ENCODE measurements at places on chromosomes 1 and 21.

DNA sequence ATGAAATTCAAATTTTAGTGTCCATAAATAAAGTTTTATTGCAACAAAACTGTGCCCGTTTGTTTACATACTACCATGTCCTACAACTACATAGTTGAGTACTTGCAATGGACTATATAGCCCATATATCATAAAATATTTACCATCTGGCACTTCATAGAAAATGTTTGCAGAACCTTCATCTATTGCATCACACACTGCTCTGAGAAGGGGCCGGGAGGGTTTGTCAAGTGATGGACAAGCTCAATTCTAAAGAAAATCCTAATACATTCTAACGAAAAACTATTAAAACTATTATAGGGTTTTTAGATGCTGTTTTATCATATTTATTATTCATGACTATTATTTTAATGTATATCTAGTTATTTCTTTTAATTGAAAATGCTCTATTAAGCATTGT is 35.9 kb downstream of the RGSL1 start:
- no peak for DNase-seq

- peak; percentile 82 for DNase-seq
Observed at GRCh38 chr1:231053493-231054162, 13.6 kb upstream of the FAM89A start.

GRCh38 chr1:243251539-243251938 is 3.5 kb downstream of the CEP170 start:
- DNase-seq: no peak

GRCh38 chr1:40185951-40186864 is 25.0 kb downstream of the RLF start:
- no peak for DNase-seq

DNA sequence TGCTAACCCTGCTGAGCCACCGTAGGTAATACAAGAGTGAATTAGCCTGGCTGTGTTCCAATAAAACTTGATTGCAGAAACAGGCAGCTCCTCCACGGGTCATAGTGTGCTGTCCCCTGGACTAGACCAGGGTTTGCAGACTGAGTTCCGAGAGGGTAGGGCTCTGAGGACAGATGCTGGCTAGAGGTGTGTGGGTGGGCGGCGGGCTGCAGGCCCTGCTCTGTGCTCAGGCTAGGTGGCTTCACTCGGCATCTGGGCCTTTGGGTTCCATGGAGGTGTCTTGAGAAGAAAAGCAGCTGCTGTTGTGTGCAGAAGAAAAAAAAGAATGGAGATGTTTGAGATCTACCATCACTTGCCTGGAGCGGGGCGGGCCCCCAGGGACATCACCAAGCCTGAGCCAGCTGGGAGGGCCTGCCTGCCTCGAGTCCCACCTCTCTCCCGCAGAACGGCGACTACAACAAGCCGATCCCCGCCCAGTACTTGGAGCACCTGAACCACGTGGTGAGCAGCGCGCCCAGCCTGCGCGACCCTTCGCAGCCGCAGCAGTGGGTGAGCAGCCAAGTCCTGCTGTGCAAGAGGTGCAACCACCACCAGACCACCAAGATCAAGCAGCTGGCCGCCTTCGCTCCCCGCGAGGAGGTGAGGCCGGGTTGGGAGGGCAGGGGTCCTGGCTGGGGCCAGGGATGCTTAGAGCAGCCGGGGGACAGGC is 7.9 kb downstream of the TMEM201 start:
- no peak for DNase-seq

DNA sequence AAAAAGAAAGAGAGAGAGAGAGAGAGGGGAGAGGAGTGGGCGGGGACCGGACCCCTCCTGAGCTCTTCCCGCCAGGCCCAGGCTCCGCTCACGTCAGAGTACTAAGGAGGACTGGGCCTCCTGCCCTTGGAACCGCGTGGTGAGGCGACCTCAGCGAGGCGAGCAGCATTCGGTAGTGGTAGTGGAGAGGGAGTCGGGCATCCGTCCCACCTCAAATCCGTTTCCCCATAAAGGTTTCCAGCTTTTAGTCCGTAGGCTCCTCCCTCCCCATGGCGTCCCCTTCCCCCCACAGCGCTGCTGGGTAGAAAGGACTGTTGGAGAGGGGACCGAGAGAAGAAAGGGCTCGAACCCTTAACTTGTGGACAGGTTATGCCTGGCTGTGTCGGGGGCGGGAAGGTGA is 124.4 kb upstream of the BARHL2 start:
- DNase-seq: no peak

DNA sequence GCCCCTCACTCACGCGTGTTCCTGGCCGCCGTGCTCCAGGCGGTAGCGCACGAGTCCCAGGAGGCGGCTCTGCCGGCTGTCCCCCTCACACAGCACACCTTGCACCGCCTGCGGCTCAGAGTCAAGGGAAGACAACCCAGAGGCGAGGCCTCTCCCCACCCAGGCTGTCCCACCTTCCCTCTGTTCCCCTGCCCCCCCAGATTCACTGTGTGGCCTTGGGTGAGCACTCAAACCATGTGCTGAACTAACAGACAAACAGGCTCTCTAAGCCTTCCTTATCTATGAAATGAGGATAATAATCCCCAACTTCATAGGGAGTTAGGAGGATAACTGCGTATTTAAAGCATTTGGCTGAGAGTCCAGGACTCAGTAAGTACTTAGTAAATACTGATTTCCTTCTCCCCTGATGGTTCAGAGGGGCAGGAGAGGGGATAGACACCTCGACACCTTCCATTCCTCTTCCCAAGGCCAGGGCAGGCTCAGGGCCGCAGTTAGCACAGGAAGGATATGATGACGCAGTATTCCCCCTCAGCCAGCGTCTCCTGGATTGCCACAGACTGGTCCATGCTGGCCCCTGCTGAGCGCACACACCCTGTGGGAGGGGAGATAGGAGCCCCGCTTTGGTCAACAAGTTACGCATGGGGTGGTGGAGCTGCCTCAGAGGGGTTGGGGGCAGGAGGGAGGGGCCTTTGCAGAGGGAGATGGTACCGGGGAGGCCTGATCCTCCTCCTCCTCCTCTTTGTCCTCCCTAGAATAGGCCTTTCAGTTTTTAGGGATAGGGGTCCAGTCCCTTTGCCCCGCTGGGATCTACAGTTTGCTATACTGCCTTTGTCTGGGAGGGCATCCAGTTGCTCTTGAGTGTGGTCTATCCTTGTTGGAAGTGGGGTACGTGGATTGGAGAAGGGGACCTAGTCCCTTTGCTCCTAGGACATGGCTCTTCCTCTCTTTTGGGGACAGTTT is 830 bp downstream of the INPP5B start:
- no peak for DNase-seq

- peak; percentile 21 for DNase-seq
Observed at GRCh38 chr1:232613752-232614381, 16.1 kb downstream of the SIPA1L2 start.

- DNase-seq: no peak
Observed at GRCh38 chr1:240743705-240744104, 131.8 kb upstream of the GREM2 start.

- DNase-seq: no peak
Observed at GRCh38 chr1:29166291-29166878, 15.3 kb downstream of the SRSF4 start.

DNA sequence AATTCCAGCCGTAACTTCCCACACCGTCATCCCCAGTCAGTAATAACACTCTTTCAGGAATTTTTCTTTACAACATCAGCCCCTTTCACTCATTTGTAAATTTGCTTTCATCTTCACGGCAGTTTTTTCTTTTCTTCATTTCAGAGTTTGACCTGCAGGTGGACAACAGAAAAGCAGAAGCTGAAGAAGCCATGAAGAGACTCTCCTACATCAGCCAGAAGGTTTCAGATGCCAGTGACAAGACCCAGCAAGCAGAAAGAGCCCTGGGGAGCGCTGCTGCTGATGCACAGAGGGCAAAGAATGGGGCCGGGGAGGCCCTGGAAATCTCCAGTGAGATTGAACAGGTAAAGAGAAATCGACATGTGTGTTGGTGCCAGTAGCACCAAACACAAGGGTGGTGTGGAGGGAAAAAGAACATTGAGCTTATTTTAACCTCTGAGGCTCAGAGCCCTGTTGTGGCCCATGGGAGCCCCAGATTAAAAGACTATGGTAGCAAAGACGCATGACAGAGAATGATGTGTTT is 53.2 kb downstream of the LAMC2 start:
- DNase-seq: no peak

DNA sequence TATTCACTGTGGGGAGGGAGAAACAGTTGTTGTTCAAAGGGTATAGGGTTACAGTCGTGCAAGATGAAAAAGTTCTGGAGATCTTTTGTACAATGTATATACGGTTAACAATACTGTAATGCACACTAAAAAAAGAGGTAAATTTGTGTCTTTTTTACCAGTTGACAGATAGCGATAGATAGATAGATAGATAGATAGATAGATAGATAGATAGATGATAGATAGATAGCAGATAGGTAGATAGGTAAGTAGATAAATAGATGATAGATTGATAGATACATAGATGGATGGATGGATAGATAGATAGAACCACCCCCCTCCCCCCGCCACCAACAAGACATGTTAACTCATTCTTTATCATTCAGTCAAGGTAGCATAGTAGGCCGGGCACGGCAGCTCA is 10.2 kb downstream of the S100A16 start:
- no peak for DNase-seq

- no peak for DNase-seq
Observed at GRCh38 chr1:177611402-177611801, 358.5 kb downstream of the SEC16B start.

DNA sequence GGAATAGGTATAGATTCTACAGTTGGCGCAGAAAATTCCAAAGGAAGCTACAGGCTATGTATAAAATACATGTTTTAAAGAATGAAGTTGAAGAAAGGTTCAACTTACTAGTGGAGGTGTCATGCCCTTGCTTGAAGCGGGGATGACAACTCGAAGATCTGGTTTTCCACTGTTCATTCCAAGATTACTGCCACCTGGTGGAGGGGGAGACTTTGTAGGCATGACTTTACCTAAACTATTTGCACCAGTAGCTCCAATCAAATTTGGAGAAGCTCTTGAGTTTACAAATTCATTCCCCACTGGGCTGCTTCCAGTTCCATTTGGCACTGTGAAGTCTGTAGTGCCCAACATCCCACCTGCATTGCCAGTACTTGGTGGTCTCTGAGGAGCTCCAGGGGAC is 81.7 kb downstream of the AXDND1 start:
- DNase-seq: no peak
